Fibroblast of lung (primary cell): ENCODE measurements at places on chromosomes 5 and 9.

DNA sequence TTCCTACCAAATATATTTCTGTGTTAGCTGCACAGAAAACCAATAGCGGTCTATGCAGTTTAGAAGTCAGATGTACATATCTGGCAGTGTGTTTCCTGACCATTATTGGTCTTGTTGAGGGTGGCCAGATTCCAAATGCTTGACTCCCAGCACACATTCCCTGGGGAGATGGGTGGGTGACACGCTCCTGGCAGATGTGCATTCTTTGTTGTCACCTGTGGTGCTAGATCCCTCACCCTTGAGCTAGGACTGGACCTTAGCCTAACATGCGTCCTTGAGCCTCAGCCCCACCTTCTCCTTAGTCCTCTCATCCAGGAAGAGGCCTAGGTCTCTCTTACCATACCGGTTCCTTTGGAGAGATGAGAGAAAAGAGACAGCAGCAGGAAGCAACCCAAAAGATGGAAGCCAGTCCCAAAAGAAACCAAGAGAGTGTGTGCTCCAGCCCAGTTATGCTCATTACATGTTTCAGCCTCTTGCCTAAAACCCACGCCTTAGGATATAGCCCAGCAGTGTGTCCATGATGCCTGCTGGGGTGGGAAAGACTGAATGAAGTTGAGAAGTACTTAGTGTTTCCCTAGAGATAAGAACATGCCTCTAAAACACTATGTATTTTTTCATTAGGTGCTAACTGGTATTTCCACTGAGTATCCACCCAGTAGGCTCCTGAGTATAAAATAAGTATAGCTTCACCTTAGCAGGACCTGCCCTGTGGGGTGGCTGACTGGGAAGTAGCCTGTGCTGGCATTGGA, 116.7 kb downstream of the PDE8B start:
- no peak for DNase-seq

- no peak for DNase-seq
Measured at GRCh38 chr5:172892713-172893112, 58.7 kb downstream of the ERGIC1 start.

- peak; percentile 89 for DNase-seq
Measured at GRCh38 chr5:83955916-83956315, 235.3 kb upstream of the HAPLN1 start.

GRCh38 chr5:103402851-103403250, 144.3 kb downstream of the MACIR start:
- no peak for DNase-seq

GRCh38 chr5:82107267-82107666, 135.4 kb downstream of the ATG10 start:
- peak; percentile 2 for DNase-seq

GRCh38 chr9:104675611-104676010, 18.7 kb upstream of the OR13D1 start:
- no peak for DNase-seq

- peak; percentile 77 for DNase-seq
Measured at GRCh38 chr9:96061293-96061987, 185.9 kb downstream of the ERCC6L2 start.

DNA sequence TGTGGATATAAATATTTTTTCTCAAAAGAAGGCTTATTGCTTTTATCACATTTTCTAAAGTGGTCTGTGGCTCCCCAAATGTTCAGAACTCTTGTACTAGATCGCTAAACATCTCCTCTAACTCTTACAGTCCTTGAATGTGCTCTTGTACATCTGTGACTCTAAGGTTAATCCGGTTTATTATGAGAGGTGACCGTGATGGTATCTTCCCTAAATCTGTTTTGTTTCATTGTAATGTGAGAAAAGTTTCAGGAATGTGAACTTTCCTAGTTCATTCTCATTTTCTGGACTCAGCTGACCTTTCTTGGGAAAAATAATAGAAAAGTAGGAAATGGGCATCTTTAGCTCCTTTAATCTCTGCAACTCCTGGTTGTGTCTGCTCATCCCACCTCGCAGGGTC, 94.5 kb upstream of the CD180 start:
- no peak for DNase-seq

GRCh38 chr5:71954329-71954728, 152.9 kb upstream of the MAP1B start:
- no peak for DNase-seq

- DNase-seq = no peak
Measured at GRCh38 chr9:3629495-3629894, 103.7 kb upstream of the RFX3 start.

DNA sequence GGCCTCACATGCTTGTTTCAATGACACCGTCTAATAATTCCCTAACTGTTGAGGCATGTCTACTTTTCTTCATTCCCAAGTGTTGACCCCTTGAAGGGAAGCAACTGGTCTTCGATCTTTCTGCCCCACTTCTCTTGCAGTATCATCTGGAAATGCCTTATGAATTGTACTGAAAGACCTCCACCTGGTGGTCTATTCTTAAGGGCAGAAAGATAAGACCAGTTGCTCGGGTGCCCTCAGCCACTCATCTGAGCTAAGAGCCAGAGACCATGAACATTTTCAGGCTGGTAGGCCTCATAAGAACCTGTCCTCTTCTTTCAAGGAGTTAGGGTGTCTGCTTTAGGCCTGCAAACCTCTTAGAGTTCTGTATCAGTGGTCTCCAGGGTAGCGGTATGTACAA, 542.5 kb downstream of the CTNND2 start:
- no peak for DNase-seq

- no peak for DNase-seq
Measured at GRCh38 chr5:159933531-159934485, 17.5 kb downstream of the ADRA1B start.

GRCh38 chr5:67476531-67476930, 279.9 kb upstream of the CD180 start:
- peak; percentile 10 for DNase-seq

GRCh38 chr5:59036274-59036961, 453.5 kb downstream of the RAB3C start:
- DNase-seq = peak; percentile 91

- no peak for DNase-seq
Measured at GRCh38 chr5:90424245-90424644, 14.7 kb upstream of the CETN3 start.

DNA sequence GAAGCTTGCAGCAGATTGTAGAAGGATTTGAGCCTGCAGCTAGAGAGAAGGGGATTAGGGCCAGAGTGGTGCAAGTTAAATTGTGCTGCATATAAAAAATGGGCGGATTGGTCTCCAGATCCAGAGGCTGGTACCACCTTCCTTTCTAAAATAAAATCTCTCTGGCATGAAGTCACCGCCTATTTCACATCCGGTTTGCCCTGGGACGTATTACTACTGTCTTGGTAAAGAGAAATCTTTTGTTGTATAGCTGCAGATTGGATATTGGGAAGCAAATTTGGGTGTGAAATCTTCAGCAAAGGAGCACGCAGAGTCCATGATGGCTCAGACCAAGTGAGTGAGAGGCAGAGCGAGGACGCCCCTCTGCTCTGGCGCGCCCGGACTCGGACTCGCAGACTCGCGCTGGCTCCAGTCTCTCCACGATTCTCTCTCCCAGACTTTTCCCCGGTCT, at the start of gene GABRA1:
Gene GABRA1 (plus strand): TSS at position 180 of the 451 bp plus-strand sequence. CDS start 2,691 bp downstream, outside the sequence.
- DNase-seq = no peak

GRCh38 chr5:118968925-118969375, 19.4 kb downstream of the DTWD2 start:
- peak; percentile 29 for DNase-seq

- DNase-seq = peak; percentile 18
Measured at GRCh38 chr5:167967494-167968177, 323.8 kb upstream of the WWC1 start.

DNA sequence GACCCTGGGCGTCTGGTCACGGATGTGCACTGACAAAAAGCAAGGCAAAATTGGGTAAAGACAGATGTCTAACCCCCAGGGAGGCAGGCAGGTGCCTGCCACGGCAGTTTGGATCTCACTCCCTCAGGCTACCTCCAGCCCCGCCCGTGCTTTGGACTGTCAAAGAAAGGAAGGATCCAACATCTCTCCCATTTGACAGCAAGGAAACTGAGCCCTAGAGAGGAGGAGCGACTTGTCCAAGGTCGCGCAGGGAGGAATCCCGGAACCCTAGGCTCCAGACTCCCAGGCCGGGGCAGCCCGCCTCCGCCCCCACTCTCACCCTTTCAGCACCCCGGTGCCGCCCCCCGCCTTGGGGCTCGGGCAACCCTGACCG, 376 bp downstream of the GOLGA1 start:
- DNase-seq = no peak

- DNase-seq = no peak
Measured at GRCh38 chr9:92970467-92970923, 23.2 kb downstream of the FGD3 start.

GRCh38 chr5:11322133-11322532, 561.1 kb upstream of the DAP start:
- DNase-seq = no peak

DNA sequence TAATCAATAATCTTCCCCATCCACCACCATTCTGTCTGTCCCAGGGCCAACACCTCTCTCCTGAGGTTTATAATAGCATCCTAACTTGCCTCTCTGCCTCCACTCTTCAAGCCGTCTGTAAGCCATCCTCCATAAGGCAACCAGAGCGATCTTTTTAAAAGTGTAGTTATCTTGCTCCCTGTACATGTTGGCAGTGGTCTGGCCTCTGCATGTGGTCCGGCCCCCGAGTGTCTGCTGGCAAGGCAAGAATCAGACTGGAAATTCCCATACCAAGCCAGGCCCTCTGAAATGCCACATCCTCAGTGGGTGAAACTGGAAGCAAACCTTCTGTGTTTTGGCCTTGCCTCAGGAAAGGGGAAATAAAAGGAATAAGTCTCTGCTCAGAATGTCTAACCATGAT, 17.0 kb downstream of the TTLL11 start:
- no peak for DNase-seq

GRCh38 chr5:143977891-143978461, 166.0 kb downstream of the HMHB1 start:
- peak; percentile 54 for DNase-seq

GRCh38 chr9:123162791-123163345, 105.5 kb downstream of the STRBP start:
- no peak for DNase-seq

DNA sequence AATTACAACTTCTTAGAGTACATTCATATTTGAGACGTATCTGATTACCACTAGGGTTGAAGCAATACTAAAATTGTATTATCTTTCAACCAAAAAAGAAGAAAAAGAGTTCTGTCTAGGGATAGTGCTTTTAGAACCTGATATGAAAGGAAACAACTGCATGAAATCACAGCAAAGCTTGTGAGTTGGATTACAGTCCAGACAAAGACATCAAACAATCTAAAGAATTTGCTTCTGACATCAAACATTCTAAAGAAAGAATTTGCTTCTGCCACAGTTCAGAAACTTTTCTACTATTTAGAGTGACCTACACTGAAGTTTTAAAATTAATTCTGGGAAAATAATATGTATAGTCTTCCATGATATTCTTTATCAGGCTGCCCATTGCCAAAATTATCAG, 1141.1 kb upstream of the ACO1 start:
- no peak for DNase-seq
